ENCODE measurements at places on chromosomes 6 and 20. TPM values are rescaled to one million over a fixed set of nuclear protein-coding genes. Genes with fewer than 3 reads are reported as not detected.

BMP2 gene
- total RNA-seq, result 13.8 TPM

DNA sequence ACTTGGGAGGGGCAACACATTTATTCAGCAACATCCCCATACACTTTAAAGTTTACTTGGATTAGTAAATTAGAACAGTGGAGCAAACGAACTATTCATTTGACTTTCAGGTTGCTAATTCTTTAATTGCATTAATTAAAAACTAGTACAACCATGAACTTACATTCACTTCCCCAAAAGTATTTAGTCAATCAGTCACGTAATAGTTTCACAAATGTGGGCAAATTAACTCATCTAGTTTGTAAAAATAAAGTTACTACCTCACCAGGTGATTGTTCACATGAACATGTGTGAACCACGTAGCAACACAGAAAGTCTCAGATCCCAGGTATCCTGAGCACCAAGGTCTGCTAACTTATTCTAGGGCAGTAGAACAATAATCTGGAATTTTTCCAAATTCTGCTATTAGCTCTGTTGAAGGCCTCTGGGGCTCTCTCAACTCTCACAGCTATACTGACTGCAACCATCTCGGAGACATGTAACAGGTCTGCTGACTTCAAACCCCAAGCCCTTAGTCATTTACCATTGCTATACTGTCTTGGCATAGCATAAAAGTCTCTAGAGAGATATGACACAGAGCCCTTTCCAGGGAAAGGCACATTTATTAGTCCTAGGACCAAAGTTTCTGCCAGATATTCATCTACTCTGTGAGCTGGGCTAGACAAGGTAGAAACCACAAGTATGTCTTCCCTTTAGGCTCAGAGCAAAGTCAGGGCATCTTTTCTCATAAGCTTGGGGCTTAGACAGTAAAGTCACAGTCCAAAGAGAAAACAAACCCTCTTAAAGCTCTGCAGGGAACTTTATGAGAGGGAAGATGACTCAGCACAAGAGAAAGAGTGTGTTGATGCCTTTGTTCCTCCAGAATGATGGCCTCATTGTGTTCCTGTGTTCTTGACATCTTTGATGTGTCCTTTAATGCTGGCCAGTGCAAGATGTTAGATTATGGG, 50.9 kb upstream of the CCDC28A start:
- no peak for DNase-seq

DNA sequence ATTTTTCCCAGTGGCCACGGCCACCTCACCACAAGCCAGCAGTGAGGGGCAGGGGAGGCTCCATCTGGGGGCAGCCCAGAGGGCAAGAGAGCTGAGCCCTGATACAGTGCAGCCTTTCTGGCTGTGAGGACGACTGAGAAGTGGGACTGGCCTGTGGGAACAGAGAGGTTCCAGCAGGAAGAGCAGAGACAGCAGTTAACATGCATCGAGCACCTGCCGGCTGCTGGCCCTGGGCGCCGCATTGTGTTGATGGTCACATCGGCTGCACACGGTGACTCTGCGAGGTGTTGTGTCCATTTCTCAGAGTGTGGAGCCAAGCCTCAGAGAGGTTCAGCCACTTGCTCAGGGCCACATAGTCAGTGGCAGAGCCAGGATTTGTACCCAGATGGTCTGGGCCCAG, 9.8 kb downstream of the FOXS1 start:
- no peak for DNase-seq

GLP1R gene
- total RNA-seq, result 0.10 TPM

DNA sequence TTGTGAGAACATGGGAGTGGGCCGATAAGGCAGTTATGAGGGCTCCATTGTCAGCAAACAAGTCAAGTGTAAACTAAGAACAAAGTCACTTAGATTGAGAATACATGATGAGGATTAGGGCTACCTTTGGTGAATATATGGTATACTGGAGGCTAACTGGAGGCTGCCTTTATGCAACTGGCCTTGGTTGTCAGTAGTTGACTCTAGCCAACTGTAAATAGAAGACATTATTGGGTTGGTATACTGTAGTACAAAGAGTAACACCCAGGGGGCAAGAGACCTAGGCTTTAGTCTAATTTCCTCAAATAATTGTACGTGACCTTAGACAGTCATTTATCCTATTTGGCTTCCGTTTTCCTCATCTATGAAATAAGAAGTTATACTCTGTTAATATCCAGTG, 235.2 kb downstream of the ARID1B start:
- DNase-seq, result no peak

GRCh38 chr6:82348130-82348529, 15.5 kb upstream of the TPBG start:
- no peak for DNase-seq

GRCh38 chr6:134714113-134714512, 235.8 kb downstream of the ALDH8A1 start:
- DNase-seq, result no peak

DNA sequence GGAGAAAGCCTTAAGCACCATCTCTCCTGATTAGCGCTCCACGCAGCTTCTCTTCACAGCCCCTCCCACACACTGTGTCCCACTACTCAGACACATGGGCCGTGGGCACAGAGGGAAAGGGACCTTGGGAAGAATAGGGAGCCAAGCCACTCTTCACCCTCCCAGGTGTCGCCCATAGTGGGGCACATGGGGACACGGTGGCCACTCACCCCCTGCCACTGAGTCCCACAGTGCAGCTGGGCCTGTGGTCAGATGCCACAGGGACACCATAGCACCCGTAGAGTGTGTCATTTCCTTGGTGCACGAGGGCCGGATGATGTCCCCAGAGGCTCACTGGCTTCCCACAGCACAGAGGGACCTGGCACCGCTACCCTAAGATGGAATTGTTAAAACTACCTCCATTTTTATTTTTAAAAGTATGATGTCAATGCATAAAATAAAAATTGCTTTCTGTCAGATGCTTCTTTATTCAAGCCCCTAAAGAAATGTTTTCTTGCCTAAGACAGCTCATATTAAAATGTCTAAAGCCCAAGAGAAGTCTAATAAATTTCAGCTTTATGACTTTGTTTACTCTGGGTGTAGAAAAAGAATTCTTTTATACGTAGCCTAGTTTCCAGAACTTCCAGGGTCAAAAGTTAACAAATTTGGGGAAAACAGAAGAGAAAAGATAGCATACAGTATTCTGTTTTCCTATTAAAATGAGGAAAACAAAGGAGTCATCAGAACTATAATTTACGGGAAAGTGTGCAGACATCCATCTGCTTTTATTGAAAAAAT, 191.0 kb upstream of the SNX9 start:
- no peak for DNase-seq

- DNase-seq, result no peak
Measured at GRCh38 chr6:5083307-5083583, 1.9 kb upstream of the PPP1R3G start.

EBF4 gene
- total RNA-seq, result 2.5 TPM

GRCh38 chr6:113855500-113856374, 1.4 kb upstream of the MARCKS start:
- peak; percentile 91 for DNase-seq

PSORS1C1 gene
- total RNA-seq, result 5.9 TPM

DNA sequence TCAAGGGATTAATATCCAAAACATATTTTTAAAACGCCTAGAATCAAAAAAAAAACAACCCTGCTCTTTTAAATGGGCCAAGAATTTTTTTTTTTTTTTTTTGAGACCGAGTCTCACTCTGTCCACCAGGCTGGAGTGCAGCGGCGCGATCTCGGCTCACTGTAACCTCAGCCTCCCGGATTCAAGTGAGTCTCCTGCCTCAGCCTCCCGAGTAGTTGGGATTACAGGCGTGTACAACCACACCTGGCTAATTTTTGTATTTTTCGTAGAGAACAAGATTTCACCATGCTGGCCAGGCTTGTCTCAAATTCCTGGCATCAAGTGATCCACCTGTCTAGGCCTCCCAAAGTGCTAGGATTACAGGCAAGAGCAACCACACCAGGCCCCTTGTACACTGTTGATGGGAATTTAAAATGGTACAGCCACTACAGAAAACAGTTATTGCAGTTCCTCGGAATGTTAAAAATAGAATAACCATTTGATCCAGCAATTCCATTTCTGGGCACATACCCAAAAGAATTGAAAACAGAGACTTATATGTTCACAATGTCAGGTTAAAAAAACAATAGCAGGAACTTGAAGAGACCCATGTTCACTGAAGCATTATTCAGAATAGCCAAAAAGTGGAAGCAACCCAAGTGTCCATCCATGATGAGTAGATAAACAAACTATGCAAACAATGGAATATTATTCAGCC, 3.1 kb upstream of the MYL9 start:
- no peak for DNase-seq

- no peak for DNase-seq
Measured at GRCh38 chr6:33925936-33926335, 122.1 kb upstream of the MLN start.

DNA sequence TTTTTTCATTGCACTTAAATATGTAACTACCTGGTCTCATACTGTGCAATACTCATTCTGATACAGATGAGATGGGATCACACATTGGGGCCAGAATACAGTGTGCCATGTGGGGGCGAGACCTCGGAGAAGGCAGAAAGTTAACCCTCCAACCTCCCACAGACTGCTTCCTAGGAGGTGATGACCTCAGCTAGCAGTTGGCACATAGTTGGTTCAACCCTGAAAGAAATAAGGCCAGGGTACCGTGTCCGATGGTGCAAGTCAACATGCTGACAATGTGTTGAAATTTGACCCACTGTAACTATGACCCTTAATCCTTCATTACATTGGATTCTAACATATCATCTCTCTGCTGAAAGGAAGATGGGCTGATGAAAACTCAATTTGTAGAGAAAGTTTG, 61.9 kb downstream of the GJA10 start:
- DNase-seq, result no peak

GRCh38 chr6:136753624-136754023, 38.7 kb downstream of the MAP3K5 start:
- no peak for DNase-seq

CRISP3 gene
- total RNA-seq, result 7.4 TPM

DNA sequence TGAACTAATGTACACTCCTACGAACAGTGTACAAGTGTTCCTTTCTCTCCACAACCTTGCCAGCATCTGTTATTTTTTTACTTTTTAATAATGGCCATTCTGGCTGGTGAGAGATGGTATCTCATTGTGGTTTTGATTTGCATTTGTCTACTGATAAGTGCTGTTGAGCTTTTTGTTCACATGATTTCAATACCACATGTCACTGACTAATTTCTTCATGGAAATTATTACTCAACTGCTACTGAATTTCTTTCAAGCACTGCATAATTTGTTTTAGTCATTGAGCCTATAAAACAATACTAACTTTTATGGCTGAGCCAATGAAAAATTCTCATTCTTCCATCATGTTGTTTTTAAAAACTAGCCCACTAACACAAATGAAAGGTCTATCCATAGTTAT, 115.4 kb downstream of the FRK start:
- DNase-seq, result no peak

TLDC2 gene
- total RNA-seq, result 0.59 TPM

- DNase-seq, result no peak
Measured at GRCh38 chr6:29465801-29466200, 8.8 kb downstream of the OR2H1 start.

DNA sequence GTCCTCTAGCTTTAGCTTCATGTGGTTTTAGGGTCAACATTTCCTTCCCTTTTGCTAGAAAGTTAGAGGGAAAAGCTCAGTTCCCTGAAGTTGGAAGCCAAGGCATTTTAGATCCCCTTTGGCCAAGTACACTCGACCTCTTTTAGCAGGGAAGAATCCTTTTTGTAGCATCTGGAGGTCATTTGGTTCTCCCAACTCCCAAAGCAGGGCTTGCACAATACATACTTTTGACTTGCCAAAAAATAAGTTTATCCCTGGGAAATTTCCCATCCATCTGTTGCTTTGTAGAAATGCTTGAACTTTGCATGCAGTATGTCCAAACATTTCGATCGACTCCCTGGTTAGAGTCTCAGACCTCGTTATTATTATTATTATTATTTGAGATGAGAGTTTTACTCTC, 4.6 kb upstream of the EDEM2 start:
- peak; percentile 91 for DNase-seq

GRCh38 chr6:47075741-47076421, 33.7 kb upstream of the ADGRF1 start:
- DNase-seq, result no peak

Data from skin of body (tissue), 3 donors.